Activated CD8-positive, alpha-beta memory T cell treated with anti-CD3 and anti-CD28 coated beads, Interleukin-2, amount 10 ng/mL, durations not matched to agents 7 days and 5 days (primary cell): ENCODE measurements at places on chromosomes 16 and 17. TPM values are rescaled to one million over a fixed set of nuclear protein-coding genes. Genes with fewer than 3 reads are reported as not detected.
A peak's percentile ranks its signal among the peaks of the same experiment; 100 is the strongest.

DNA sequence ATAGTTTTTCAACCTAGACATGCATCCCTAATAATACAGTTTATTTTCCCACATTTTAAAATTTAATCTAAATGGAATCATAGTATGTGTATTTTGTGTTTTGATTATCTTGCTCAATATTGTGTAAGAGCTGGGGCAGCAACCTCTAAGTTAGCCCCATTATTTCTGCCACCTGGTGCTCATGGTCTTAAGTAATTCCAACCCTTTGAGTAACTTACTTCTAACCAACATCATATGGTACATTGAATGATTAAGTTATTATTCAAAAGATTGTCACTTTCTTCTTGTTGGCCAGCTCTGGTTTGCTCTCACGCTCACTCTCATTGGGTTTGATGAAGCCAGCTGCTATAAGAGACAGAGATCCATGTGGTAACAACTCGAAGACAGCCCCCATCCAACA, 3.9 kb upstream of the KRTAP4-3 start:
- DNase-seq: no peak

GRCh38 chr16:68995011-68995504, 110.4 kb upstream of the HAS3 start:
- no peak for DNase-seq

DNA sequence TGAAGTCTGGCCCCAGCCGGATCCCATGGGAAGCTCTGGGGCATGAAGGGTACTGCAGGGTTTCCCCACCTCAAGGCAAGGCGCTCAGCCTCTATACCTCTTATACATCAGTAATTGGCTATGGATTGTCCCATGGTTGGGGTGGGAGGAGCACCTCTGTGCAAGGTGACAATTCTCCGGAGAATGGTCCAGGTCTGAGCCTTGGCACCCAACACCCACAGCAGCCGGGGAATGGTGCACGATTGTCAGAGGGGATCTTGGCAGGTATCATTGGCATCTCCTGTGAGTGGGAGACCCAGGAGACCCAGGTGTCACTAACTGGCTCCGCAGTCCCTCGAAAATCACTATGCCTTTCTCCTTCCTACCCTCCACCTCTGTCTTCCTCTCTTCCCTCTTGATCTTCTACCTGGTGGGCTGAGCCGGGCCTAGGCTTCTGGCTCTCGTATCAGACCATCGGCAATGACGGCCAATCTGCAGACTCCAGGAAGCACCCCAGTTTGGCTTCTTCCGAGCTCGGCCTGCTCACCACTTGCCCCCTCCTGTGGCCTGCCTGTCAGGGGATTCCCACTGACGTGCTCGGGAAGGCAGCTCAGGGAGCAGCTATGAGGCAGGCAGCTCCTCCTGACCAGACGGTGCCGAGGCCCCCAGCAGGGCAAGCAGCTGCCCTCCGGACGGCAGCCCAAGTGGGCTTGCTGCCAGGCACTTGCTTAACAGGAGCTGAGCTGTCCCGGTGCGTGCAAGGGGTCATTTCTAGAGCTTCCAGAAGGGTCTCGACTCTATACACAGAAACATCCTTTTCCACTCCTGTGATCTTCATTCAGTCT, 10.0 kb upstream of the CALB2 start:
- peak; percentile 21 for DNase-seq

- DNase-seq: peak; percentile 39
Measured at GRCh38 chr16:371515-372301, 1.4 kb upstream of the MRPL28 start.

GRCh38 chr17:45961206-45961605, 37.8 kb upstream of the STH start:
- no peak for DNase-seq

DNA sequence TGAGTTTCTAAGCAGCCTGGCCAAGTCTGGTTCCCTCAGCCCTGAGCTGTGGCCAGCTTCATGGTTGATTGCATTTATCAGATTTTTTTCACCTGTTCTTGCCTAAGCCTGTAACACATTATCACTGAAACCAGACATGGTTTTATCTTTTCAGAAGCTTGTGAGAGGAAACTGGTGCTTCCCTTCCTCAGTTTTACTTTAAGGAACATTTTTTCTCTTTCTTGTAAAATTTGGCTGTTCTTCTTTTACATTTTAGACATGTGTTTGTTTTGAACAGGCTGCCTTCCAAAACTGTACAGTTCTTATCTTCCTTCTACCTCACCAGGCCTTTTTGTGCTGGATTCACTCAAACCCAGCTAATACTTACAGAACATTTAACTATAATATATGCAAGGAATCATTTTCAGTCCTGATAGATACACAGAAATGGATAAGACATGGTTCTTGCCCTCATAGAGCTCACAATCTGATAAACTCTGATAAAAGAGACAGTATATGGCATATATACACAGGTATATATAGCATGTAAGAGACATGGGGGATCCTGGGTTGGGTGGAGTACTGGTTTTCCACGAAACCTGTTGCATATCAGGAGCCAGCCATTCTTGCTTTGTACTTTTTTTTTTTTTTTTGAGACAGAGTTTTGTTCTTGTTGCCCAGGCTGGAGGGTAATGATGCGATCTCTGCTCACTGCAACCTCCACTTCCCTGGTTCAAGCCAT, 44.5 kb downstream of the ZNRF1 start:
- no peak for DNase-seq

DNA sequence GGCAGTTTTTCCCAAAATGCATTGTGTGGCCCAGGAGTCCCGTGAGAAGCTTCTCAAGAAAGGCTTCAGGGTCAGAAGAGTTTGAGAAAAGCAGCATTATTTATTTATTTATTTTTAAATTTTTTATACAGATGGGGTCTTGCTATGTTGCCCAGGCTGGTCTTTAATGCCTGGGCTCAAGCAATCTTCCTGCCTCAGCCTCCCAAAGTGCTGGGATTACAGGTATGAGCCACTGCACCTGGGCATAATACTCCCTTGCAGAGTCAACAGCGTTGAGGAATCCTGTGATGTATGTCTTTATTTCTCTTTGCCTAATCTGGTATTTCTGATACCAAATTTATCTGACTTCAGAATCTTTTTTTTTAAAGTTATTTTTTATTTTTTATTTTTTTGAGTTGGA, 15.2 kb downstream of the LAT start:
- DNase-seq: no peak

DNA sequence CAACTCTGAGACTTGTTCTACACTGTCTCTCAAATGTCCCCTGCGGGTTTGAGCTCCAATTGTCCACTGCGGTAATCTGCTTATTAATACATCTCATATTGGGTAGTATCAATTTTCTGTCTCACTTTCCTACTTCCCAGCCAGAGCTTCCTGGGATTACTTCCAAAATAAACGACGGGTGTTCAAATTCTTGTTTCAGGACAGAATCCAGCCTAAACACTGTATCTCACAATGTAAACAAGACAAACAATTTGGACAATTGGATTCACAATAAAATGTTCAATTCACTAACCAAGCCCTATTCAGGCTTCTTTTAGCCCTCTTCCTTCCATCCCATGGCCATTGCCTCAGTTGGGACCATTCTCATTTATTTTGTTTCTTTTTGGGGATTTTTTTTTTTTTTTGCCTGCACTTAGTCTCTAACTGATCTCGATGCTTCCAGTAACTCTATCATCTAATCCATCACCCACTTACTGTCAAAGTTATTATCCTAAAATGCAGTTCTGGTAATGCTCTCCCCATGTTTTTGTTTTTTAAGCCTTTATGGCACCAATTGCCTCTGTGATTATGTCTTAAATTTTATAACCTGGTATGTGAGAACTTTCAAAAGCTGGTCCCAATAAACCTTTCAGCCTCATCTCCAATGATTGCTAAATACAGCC, 2.0 kb upstream of the VAT1L start:
- no peak for DNase-seq

DNA sequence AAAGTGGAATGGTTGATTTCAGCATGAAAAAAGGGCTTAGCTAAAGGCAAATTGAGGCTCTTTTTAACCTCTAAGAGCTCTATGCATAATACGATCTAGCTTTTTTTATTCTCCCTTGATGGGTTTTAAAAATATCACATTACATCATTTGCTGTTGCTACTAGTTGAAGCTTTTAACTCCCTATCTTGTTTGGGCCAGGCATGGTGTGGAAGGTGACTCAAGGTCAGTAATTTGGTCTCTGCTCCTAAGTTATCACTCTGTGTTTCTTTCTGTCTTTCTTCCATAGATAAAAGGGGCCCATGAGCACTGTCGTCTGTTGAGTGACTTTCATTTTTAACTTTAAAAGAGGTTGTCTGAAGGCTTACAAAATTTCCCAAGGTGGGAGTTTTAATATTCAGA, 58.1 kb upstream of the GOT2 start:
- DNase-seq: no peak

- DNase-seq: peak; percentile 84
Measured at GRCh38 chr16:27318392-27319256, 4.8 kb downstream of the IL4R start.

- DNase-seq: no peak
Measured at GRCh38 chr17:52237151-52237550, 78.6 kb upstream of the CA10 start.

- no peak for DNase-seq
Measured at GRCh38 chr16:75805946-75806345, 79.7 kb upstream of the CPHXL start.

GRCh38 chr17:63491977-63492618, 15.2 kb downstream of the ACE start:
- no peak for DNase-seq

DNA sequence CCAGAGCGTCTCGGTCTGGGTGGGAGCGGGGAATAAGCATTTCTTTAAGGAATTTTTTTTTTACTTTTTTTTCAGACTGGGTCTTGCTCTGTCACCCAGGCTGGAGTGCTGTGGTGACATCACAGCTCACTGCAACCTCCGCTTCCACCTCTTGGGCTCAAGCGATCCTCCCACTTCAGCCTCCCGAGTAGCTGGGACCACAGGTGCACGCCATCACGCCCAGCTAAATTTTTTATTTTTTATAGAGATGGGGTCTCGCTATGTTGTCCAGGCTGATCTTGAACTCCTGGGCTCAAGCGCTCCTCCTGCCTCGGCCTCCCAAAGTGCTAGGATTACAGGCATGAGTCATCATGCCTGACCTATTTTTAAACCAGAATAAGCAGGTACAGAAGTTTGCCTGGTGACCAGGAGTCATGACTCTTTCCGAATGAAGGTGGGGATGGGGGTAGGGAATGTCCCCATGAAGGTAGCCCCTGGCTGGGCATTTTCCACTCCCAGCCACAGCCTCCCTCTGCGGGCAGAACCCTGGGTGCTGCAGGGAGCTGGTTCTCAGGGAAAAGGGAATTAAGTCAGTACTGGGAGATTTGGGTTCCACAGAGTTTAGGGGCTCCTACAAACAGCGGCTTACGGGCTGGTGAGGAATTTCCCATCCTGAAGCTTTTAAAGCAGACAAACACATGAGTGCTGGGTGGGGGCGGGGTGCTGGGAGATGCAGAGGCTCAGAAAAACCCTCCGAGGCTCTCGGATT, 48.3 kb downstream of the TBC1D16 start:
- DNase-seq: no peak

- no peak for DNase-seq
Measured at GRCh38 chr17:72710834-72711233, 381.7 kb downstream of the SLC39A11 start.

DNA sequence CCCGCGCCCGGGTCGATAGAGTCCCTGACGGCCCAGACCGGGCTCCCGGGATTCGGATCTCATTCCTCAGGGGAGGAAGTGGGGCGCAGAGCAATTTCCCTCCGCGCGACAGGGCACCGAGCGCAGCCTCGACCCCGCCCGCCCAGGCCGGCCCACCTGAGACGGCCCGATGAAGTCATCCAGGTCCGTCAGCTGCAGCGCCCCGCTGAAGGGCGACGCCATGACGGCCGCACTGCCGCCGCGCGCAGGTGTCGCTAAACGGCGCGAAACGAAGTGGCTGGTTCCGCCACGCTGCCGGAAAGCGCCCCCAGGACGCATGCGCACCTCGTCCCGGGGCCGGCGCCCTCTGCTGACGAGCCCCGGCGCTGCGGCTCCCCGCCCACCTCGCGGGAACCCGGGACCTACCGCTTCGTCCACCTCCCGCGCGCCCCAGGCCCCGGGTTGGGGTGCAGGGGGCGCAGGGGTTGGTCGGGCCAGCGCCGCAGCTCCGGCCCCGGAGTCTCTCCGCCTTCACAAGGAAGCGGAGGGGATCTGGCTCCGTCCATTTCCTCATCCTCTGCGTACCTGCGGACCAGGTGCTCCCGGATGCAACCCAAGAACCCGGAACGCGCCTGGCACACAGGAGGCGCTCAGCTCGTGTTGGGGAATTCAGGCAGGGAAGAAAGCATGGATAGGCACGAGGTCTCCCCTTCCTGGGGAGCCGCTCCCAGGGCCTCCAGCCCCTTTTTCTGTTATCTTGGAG, at the start of gene CIAO3:
Gene CIAO3, minus strand, starts transcription at position 234 of the 742 bp plus-strand sequence. Its CDS starts 12 bp downstream, at position 222.
- DNase-seq: peak; percentile 94

- no peak for DNase-seq
Measured at GRCh38 chr17:42429726-42430447, 6.8 kb upstream of the CAVIN1 start.

DNA sequence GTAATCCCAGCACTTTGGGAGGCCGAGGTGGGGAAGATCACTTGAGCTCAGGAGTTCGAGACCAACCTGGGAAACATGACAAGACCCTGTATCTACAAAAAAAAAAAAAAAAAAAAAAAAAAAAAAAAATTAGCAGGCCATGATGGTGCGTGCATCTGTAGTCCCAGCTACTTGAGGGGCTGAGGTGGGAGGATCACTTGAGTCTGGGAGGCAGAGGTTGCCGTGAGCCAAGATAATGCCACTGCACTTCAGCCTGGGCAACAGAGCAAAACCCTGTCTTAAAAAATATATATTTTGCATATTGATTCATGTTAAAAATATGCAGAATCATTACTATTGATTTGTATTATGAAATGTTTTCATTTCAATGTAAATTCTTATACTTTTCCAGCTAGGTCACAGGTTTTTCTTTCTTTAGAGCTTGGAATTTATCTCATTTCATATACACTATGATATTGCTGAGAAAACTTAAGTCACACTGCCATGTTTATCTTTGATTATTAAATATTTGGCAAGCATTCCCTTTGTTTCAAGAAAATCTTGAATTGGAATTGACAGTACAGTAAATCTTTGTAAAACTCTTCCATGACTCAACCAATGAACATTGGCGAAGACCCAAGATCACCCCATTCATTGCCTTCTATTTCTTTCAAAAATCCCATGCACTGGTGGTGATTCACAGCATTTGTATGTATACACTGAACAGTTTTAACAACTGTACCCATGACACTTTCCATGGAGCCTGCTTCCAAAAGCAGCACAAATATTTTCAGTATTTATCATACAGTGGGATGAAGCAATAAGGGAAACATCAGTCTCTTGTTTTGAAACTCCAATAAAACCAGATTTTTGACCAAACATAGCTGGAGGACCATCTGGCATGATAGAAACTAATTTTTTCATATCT, 83.5 kb upstream of the TNRC6A start:
- no peak for DNase-seq

DNA sequence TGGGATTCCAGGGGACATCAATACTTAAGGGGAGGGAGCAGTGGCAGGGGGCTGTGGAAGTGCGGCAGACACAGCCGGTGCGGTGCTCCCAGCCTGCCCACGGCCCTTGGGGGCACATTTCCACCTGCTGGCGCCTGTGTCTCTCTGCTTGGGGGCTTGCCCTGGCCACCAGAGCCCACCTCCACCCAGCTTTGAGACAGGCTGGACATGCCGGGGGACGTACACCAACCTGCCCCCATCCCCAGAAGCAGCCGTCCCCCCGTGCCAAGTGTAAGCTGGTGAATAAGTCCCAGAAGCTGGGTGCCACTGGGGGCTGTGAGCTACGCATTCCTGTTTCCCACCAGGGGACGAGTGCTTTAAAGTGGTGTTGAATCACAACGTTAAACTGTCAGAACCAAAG, 172.6 kb downstream of the GSG1L start:
- no peak for DNase-seq

CA4 gene
- not detected for total RNA-seq

CES1 gene
- total RNA-seq: 2.2 TPM

STX8 gene
- total RNA-seq: 74.2 TPM

SPNS2 gene
- total RNA-seq: 1.9 TPM

CCL8 gene
- not detected for total RNA-seq

SALL1 gene
- not detected for total RNA-seq

NUBP2 gene
- total RNA-seq: 52.5 TPM
